Activated T-helper 17 cell treated with anti-CD3 and anti-CD28 coated beads, Interleukin-2, amount 50 U/mL, for 72 hours (primary cell): ENCODE measurements at places on chromosomes 5 and 9. TPM values are rescaled to one million over a fixed set of nuclear protein-coding genes. Genes with fewer than 3 reads are reported as not detected.

GRCh38 chr5:14218897-14219573 lies 75.9 kb downstream of the TRIO start:
- no peak overlapping the region for H3K27ac ChIP-seq
- ATAC-seq = no peak
- H3K4me1 ChIP-seq = no peaks in the 10 kb centered on the region
- no peak overlapping the region for H3K4me3 ChIP-seq

DNA sequence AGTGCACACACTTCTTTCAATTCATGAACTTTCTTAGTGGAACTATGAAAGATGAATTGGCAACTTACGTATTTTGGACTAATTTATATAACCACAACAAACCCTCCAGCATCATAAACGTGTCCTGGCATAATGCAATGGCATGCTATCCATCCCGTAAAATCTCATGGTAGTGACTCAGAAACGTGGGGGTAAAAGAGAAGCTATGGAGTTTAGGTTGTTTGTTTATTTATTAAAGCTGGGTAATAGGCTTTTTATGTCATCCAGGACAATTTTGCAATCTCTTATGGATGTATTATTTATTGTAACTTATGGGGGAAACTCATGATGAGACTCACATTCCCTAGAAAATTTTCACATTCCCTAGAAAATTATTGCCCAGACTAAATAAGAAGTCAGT lies 106.3 kb downstream of the GDA start:
- H3K4me3 ChIP-seq = no peak overlapping the region
- H3K4me1 ChIP-seq = no peaks in the 10 kb centered on the region
- no peak for ATAC-seq
- peaks cover 46% of the 10 kb centered on the region for H3K27me3 ChIP-seq
- H3K36me3 ChIP-seq = no peaks in the 10 kb centered on the region

DNA sequence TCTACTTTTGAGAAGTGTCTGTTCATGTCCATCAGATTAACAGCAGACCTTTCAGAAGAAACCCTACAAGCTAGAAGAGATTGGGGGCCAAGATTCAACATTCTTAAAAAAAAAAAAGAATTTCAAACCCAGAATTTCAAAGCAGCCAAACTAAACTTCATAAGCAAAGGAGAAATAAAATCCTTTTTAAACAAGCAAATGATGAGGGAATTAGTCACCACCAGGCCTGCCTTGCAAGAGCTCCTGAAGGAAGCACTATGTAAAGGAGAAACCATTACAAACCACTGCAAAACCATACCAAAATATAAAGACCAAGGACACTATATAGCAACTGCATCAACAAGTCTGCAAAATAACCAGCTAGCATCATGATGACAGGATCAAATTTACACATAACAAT lies 124.6 kb upstream of the PDE4D start:
- ATAC-seq = no peak
- no peaks in the 10 kb centered on the region for H3K4me1 ChIP-seq
- no peaks in the 10 kb centered on the region for H3K36me3 ChIP-seq
- no peak overlapping the region for H3K4me3 ChIP-seq

- H3K27me3 ChIP-seq = peaks cover 53% of the 10 kb centered on the region
- H3K27ac ChIP-seq = no peak overlapping the region
- no peaks in the 10 kb centered on the region for H3K4me1 ChIP-seq
- no peaks in the 10 kb centered on the region for H3K36me3 ChIP-seq
These were observed 1.9 kb downstream of the ROR2 start for GRCh38 chr9:91948101-91948596.

DNA sequence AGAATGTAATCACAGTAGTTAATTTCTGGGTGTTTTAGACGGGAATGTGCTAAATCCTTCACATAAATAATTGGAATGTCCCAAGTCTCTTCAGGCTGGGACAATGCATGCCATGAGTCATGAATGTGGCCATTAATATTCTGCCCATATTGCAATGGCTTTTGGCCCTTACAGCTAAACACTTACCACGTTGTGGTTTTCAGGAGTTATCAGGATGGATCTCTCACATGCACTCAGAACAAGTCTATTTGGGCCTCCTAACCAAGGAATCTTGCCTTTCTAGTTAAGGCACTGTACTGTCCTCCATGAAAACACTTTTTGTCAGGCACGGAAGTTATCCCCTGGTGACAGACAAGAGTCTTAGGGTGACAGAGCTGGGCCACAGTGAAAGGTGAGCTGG lies 32.7 kb downstream of the PKD2L2 start:
- H3K4me3 ChIP-seq = no peak overlapping the region
- no peak for ATAC-seq
- peaks cover 6% of the 10 kb centered on the region for H3K27me3 ChIP-seq
- no peaks in the 10 kb centered on the region for H3K36me3 ChIP-seq
- no peaks in the 10 kb centered on the region for H3K4me1 ChIP-seq

GRCh38 chr5:154267516-154267915 lies 77.0 kb downstream of the GALNT10 start:
- H3K27me3 ChIP-seq = no peaks in the 10 kb centered on the region
- no peak for ATAC-seq
- peaks cover 6% of the 10 kb centered on the region for H3K36me3 ChIP-seq
- no peak overlapping the region for H3K4me3 ChIP-seq

DNA sequence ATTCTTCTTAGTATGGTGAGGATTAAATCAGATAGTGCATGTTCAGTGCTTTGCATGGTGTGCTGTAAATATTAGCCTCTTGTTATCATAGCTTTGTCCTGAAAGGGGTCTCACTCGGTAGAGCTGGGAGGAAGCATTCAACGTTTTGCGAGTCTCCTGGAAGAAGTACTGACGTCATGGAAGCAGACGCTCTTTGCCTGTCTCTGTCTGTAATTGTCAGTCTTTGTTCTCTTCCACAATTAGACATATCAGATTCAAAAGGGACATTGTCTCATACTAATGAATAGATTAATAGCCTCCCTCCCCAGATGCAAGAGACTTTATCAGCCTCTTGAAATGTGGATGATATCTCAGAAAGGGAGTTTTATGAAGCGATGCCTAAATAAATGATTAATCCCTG lies 91.8 kb upstream of the CXCL14 start:
- ATAC-seq = no peak
- H3K4me3 ChIP-seq = no peak overlapping the region
- no peak overlapping the region for H3K27ac ChIP-seq
- peaks cover 29% of the 10 kb centered on the region for H3K27me3 ChIP-seq
- H3K36me3 ChIP-seq = no peaks in the 10 kb centered on the region

DNA sequence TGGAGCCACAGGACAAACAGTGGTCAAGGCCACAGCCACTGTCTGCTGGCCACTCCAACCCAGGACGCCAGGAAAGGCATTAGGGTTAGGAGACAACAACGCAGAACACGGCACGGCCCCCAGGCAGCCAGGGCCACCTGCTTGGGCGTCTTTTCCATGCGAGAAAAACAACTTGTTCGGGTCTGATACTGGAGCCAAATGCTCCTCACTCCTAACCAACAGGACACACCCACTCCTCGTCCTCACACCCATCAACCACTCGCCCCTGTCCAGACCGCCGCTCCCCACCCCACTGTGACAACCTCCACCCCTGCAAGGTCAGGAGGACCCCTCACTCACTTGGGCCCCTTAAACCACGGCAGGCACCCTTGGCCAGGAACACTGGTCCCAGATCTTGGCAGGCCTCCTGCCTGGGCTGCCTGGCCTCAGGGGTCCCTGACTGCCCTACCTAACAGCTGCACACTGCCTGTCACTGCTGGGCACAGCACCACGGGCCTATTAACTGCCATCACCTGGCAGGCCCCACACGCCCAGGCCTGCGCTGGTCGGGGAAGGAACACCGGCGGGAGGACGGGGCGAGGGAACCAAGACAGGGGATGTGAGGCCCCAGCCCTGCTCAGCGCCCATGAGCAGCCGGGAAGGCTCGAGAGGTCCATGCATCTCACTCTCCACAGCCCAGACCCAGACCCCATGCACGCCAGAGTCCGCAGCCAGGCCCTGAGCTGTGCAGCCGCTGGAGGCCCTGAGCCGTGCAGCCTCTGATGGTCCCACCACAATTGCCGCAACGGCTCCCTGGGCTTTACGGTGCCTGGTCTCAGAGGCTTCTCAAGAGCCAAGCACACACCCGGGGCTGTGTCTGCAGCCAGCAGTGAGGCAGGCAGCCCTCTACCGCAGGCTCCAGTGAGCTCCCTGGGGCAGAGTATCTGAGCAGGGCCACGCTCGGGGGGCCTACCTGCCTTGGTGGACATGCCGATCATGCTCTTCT lies 13.8 kb downstream of the CLPTM1L start:
- H3K27ac ChIP-seq = no peak overlapping the region
- peaks cover 25% of the 10 kb centered on the region for H3K4me1 ChIP-seq
- peaks cover 86% of the 10 kb centered on the region for H3K36me3 ChIP-seq

GRCh38 chr5:39411061-39411460 lies 13.7 kb downstream of the DAB2 start:
- H3K4me3 ChIP-seq = no peak overlapping the region
- no peaks in the 10 kb centered on the region for H3K36me3 ChIP-seq
- peaks cover 7% of the 10 kb centered on the region for H3K27me3 ChIP-seq

GRCh38 chr9:32384002-32384363 lies 460 bp upstream of the ACO1 start:
- H3K27me3 ChIP-seq = peaks cover 9% of the 10 kb centered on the region
- ATAC-seq = no peak

- peaks cover 22% of the 10 kb centered on the region for H3K4me1 ChIP-seq
- peaks cover 52% of the 10 kb centered on the region for H3K36me3 ChIP-seq
- peaks cover 4% of the 10 kb centered on the region for H3K27me3 ChIP-seq
- H3K4me3 ChIP-seq = peak overlapping the region; percentile 97
- ATAC-seq = no peak
These were observed 1.2 kb downstream of the MTAP start for GRCh38 chr9:21803649-21804048.

WDR38 gene
- not detected for total RNA-seq

PFN3 gene
- total RNA-seq = not detected

TLX3 gene
- total RNA-seq = not detected

ARL14EPL gene
- not detected for total RNA-seq

BTNL3 gene
- not detected for total RNA-seq
